Stimulated activated CD4-positive, alpha-beta T cell treated with anti-CD3 and anti-CD28 coated beads, Interleukin-4, amount 100 ng/mL, for 4 hours (primary cell): ENCODE measurements at places on chromosomes 13 and 19.

DNA sequence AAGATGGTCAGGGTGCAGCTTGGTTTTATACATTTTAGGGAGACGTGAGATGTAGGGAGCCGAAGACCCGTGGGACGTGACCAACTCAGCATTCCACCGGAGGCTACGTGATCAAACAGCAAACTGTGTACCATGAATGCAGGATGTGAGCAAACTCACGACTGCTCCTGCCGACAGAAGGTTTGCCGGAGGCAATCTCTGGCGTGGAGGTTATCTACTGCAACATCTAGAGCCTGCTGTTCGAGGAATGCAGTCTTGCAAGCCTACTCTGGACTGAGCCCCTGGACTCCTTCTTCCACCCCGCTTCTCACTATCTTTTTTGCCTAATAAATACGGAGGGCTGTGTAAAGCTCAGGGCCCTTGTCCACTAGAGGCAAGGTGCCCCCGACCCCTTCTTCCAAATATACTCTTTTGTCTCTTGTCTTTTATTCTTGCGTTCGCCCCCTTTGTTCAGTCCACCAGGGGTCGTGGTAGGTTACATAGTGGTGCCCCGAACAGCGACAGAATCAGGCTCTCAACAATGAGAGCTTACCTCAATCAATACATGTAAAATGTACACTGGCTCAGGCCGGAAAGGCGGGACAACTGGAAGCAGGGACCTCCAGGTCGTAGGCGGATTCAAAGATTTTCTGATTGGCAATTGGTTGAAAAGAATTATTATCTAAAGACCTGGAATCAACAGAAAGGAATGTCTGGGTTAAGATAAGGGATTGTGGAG, 8.9 kb upstream of the OR1I1 start:
- no peak for DNase-seq

- no peak for DNase-seq
Measured at GRCh38 chr13:48576448-48577010, 43.6 kb upstream of the RCBTB2 start.

DNA sequence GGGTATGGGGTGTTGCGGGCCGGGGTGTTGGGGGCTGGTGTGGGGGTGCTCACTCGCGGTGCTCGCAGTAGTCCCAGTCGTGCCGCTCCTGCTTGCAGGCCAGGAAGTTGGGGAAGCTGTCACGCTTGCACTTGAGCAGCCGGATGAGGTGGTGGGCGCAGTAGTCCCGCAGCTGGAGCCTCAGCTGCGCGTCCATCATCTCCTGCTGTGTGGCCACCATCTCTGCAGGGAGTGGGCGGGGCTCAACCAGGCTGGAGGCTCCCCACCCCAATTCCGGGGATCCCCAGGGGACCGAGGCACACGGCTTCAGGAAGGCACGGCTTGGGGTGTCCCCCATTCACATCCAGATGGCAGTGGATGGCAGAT, 5.2 kb downstream of the NDUFB7 start:
- no peak for DNase-seq

DNA sequence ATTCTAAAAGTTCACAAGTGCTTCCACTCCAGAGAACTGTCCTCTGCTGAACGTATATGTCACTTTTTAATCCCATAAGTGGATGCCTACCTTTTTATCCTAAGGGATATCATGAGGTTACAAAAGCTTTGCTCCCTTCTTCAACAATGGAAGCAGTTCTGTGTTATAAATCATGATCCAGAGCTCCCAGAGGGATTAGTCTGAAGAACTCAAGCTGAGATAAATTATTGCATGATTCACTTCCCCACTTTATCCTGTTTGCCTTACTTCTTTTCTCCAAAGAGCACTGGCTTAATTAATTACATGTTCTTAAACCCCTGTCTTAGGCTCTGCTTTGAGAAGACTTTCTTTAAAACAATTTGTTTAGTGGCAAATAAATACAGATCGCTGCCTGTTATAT, 246.7 kb downstream of the PCDH17 start:
- DNase-seq: no peak

- DNase-seq: no peak
Measured at GRCh38 chr13:101989798-101990350, 412.0 kb downstream of the FGF14 start.

DNA sequence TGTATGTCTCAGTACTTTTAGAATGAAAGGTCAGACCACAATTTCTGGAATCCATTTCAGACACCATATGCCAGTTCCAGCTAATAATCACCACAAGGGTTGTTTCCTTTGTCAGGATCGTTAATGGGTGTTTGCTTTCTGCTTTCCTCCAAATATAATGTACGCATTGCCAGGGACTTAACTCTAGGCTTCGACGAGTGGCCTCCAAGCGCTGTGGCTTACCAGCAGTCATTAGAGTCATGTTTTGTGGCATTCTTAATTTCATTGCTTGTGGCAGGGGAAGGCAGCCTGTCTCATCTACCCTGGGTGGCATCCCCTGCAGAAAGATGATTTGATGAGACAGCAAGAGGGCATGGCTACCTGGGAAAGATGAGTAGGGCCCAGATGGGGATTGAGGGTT, 22.5 kb downstream of the SAFB start:
- no peak for DNase-seq

GRCh38 chr13:43543331-43543730, 243.4 kb downstream of the ENOX1 start:
- no peak for DNase-seq
